Brain pericyte (primary cell): ENCODE measurements at places on chromosomes 12 and 14.

GRCh38 chr14:38124506-38124905 is 83.2 kb upstream of the SSTR1 start:
- no peak for DNase-seq

- no peak for DNase-seq
These were observed 19.0 kb downstream of the MLXIP start for GRCh38 chr12:122097584-122097926.

DNA sequence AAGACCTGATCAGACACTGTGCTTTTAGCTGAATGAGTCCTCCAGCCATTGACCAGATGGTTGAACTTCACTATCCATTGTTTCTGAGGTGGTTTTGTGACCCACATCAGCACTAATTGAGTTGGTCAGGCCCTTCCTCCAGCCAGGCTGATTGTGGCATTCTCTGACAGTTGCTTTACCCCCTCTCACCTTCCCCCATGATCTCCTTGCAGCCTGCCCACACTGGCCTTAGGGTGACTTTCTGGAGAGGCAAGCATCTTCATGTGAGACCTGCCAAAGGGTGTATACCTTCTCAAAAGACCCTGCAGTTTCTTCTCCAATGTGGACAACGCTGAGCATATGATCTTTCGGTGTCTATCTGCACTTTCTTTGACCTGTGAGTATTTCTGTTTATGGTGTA is 83.9 kb downstream of the GPATCH2L start:
- no peak for DNase-seq

DNA sequence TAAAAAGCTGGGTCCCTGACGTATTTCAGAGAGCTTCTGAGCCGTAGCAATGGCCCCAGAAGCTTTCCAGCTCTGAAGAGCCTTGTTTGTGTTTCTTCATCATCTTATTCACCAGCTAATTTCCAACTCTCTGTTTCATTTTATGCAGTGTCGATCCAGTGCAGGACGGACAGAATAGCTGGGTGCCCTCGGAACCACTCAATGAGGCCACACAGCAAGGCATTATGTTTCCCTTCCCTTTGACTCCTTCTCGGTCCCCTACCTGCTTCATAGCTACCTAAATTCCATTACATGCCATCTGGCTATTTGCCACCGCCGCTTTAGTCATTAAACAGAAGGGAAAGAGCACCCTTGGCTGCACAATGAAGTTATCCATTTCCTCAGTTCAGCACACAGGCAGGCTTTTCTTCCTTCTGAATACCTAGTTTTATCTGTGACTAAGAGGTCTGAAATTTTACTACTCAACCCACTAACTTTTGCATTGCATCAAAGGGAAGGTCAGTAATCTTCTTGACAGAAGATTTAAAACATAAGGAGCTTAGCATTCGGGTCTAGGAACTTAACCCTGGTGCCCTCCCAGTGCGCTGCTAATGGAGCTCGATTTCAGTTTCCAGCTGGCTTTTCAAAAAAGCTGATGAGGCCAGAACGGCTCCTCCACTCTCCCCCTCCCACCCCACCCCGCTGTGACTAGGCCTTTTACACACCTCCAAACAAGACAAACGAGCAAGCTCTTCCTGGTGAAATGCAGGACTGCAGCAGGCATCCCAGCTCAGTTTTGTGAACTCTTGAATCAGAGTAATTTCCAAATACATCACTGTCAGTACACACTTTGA is 176.8 kb downstream of the GXYLT1 start:
- no peak for DNase-seq

- no peak for DNase-seq
These were observed 336.1 kb downstream of the MED13L start for GRCh38 chr12:115941362-115941761.

GRCh38 chr12:126201981-126202537 is 1136.8 kb downstream of the AACS start:
- DNase-seq: no peak

DNA sequence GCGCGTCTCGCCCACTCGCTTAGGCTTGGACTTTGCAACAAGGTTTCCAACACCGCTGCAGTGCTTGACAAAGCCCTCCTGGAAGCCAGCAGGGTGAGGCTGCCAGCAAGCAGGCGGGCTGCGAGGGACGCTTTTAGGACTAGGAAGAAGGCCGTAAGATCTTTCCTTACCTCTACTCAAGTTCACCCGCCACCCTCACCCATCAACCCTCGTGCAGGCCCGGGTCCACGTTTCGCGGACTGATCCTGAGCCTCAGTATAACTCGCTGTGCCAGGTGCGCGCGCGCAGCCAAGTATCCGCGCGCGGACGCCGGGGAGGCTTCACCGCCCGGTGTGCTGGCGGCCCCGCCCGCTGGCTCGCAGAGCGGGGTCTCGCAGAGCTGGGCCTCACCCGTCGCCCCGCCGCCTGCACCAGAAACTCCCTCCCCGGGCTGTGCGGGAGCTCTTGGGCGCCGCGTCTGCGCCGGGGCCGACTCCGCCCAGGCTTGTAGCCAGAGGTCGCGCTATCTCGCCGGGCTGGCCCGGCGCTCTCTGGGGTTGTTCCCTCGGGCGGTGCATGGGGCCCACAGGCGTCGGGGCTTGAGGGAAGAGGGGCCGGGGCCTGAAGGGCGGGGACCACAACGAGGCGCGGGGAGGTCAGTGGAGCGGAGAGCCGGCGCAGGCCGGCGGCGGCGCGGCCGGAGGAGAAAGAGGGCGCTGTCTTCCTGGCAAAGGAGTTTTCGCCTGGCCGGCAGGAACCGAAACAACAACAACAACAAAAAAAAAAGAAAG is 7.6 kb upstream of the SIX1 start:
- DNase-seq: no peak
